Sciatic nerve (tissue), 2 donors: ENCODE measurements at places on chromosomes 6 and 20.

DNA sequence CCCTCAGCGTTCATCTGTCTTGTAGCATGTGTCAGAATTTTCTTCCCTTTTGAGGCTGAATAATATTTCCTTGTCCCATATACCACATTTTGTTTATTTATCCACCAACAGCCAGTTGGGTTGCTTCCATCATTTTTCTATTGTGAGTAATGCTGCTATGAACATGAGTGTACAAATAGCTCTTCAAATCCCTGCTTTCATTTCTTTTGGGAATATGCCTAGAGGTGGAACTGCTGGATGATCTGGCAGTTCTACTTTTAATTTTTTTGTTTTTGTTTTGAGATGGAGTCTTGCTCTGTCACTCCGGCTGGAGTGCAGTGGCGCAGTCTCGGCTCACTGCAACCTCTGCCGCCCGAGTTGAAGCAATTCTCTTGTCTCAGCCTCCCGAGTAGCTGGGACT, 64.7 kb downstream of the SASH1 start:
- DNase-seq, result no peak

DNA sequence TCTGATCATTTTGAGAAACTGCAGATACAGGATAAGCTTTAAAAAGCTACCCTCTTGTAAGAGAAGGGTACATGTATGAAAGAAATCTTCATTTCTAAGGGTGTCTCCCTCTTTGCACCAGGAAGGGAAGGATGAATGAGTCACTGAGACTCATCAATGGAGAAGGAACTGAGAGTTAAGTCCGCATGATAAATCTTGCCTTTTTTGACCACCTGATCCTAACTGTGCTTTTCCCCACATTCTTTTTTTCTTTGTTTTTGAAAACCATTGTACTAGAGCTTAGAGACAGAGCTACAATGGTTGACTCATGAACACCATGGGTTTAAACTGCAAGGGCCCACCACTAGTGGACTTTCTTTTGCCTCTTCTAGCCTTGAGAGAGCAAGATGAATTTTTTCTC, 353.0 kb upstream of the RGS17 start:
- no peak for DNase-seq

DNA sequence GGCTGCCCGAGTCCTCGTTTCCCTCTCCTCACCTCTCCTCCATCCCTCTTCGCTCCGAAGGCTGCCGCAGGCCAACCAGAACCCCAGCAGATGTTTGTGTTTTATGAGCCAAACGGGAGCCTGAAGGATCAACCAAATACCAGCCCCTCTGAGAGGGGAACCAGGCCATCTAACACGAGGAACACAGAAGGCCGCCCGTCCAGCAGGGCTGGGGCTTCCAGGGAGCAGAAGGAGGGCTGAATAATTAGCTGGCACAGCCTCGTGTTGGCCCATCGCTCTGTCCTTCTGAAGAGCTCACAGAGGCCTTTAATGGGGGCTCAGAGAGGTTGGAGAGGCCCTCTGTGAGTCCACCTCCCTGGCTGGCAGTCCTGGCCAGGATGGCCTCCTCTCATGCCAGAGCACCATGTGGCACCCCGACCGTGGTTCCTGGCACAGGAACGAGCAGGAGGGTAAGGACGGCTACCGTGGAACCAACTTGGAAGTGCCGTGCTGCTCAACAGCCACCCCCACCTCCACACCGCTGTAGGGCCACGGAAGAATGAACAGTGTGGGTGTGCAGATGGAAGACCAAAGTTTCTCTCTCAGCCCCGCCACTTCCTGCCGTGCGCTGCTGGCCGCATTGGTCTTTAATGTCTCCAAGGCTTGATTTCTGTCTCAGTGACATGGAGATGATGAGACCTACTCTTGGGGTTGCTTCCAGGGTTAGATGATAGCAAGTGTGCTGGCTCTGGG, 155.2 kb downstream of the SCML4 start:
- no peak for DNase-seq

DNA sequence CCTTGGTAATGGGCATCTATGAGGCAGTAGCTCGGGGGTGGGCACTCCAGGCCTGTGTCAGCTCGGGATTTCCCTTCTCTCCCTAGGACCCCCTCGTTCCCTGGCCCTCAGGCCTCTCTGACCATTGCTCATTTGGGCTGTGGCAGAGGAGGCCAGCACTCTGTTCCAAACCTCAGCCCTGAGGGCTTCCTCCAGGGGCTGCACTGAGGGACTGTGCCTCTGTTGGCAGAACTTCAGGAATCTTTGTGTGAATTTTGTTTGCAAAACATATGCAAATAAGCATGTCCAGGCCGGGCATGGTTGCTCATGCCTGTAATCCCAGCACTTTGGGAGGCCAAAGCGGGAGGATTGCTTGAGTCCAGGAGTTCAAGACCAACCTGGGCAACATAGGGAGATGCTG, 11.0 kb downstream of the PACSIN1 start:
- no peak for DNase-seq

- DNase-seq, result no peak
These were observed 30.0 kb downstream of the CDKAL1 start for GRCh38 chr6:20564269-20564668.
